WERI-Rb-1 (cell line): ENCODE measurements at places on chromosomes 6 and 20.

GRCh38 chr6:170445487-170445886 lies 107.6 kb downstream of the PSMB1 start:
- no peak for DNase-seq

DNA sequence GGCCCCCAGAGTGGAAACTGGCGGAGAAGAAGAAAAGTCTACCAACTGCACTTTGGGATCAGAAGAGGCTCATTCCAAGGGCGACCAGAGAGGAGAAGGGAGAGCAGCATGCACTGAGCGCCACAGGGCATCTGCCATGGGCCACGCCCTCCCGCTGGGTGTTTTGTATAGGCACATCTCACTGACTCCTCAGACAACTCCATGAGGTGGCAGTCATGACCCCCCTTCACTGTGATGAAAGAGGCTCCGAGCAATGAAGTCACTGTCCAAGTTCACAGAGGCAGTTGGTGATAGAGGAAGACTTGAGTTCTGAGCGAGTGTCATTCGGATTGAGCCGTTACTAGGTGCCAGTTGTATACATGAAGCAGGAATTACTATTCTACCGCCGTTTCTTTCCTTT lies 15.4 kb downstream of the BPIFB1 start:
- no peak for DNase-seq

DNA sequence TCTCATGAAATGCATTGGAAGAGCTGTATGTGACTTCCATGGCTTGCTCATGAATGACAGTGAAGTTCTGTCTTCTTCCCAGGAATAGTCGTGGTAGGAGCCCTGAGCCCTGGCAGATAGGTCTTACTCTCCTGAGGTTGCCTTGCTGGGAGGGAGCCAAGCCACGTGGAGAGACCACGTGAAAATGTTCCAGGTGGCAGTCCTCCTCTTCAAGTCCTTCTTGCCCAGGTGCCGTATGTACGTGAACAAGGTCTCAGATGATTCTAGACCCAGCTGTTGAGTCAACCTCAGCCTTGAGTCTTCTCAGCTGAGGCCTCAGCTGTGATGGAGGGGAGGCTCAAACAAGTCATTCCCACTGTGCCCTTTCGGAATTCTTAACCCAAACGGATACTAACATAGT lies 192.4 kb upstream of the PRDM1 start:
- no peak for DNase-seq

- DNase-seq, result no peak
Measured at GRCh38 chr6:13260831-13261230, 67.5 kb downstream of the TBC1D7 start.

DNA sequence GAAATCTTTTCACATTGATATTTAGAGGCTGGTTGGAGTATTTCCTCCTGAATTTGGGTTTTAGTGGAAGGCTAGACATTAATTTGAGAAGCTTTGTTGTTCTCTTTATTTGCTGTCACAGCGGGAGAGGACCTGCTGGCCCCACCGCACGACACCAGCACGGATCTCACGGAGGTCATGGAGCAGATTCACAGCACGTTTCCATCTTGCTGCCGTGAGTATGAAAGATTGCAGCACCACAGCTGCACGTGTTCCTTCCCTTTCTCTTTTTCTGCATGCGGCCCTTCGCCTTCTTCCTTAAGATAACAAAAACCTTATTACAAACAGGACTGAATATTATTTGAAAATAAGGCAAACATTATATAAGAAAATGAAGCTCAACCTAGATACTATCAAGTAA lies 555.5 kb downstream of the UTRN start:
- DNase-seq, result no peak

DNA sequence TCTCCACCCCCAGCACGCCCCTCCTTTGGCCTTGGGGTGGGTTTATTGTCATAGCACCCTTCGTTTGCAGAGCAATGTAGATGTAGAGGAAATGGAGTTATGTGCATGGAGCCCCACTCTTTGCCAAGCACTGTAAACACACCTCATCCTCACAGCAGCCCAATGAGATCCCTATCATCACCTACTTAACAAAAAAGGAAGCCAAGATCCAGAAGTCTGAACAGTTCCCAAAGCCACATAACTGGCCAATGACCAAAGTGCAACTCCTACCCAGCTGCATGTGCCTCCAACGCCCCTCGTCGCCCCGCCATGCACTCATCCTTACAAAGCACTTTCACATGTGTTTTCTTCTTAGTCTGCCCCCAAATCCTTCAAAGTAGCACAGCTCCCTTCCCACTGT lies 21.8 kb upstream of the FOXQ1 start:
- DNase-seq, result no peak

DNA sequence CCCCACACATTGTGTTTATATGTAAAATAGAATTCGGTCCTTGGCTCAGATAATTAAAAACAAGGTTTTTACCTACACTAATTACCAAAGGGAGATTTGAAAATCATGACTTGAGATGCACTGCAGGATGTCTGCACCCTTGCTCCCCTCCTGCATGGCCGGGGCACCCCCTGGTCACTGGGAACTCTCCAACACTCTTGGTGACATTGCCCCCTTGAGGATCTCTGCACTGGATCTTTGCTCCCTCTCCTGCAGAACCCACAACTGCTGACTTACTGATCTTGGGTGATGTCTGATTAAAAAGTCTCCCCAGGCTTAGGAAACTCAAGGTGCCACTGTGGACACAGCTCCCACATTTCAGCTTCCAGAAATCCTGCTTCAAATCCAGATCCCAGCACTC lies 17.1 kb upstream of the CSNK2A1 start:
- no peak for DNase-seq

- no peak for DNase-seq
Measured at GRCh38 chr6:134447423-134447822, 129.5 kb upstream of the SGK1 start.

- DNase-seq, result no peak
Measured at GRCh38 chr6:105733556-105734162, 330.8 kb upstream of the PREP start.

- DNase-seq, result no peak
Measured at GRCh38 chr20:33589059-33589458, 73.1 kb upstream of the C20orf144 start.

GRCh38 chr6:26660000-26660361 lies 435 bp upstream of the ZNF322 start:
- DNase-seq, result no peak

DNA sequence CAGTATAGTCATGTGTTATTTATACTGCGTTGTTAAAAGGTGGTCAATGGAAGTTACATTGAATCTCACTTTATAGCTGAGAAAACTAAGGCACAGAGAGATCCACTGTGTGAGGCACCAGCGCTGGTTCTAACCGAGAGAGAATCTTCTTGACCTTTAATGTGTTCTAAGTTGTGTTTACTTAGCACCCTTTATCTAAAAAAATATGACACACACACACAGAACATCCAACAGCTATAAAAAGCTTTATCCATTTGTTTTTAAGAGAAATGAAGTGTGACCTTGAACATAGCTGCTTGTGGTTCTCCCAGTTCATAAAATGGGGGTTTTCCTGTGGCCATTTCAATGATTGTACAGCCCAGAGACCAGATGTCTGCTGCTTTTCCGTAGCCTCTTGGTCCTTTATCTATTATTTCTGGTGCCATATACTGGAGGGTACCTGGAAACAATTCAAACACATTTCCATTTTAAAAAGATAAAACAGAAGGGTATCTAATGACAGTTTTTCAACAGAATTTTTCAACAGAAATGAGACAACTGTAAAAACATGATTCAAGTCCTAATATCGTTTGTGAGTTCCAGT lies 54.8 kb upstream of the MAP7 start:
- DNase-seq, result no peak

- no peak for DNase-seq
Measured at GRCh38 chr6:7100753-7101081, 7.0 kb upstream of the RREB1 start.

DNA sequence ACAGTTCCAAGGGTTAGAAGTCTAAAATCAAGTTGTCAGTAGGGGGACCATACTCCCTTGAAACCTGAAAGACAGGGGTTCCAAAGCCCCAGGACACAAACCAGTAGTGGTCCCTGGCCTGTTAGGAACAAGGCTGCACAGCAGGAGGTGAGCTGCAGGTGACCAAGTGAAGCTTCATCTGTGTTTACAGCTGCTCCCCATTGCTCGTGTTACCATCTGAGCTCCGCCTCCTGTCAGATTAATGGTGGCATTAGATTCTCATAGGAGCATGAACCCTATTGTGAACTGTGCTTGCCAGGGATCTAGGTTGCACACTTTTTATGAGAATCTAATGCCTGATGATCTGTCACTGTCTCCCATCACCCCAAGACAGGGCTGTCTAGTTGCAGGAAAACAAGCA lies 25.3 kb upstream of the SIM1 start:
- DNase-seq, result no peak

DNA sequence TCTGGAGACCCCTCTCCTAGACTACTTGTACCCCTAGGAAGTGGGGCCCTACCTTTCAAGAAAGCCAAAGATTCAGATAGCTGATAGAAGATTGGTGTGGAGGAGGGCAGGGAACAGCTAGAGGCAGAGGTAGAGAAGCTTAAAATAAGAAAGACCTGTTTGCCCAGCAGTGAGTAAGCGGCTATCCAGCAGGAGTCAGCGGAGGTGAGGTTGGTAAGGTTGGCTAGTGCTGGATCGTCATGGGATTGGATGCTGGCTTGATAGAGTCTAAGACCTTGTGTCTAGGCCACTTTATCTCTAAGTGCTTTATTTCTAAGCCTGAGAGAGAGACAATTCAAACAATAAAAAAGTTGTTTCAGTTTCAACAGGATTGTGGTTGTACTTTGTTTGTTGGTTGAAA lies 19.1 kb downstream of the ANKS1A start:
- DNase-seq, result no peak

DNA sequence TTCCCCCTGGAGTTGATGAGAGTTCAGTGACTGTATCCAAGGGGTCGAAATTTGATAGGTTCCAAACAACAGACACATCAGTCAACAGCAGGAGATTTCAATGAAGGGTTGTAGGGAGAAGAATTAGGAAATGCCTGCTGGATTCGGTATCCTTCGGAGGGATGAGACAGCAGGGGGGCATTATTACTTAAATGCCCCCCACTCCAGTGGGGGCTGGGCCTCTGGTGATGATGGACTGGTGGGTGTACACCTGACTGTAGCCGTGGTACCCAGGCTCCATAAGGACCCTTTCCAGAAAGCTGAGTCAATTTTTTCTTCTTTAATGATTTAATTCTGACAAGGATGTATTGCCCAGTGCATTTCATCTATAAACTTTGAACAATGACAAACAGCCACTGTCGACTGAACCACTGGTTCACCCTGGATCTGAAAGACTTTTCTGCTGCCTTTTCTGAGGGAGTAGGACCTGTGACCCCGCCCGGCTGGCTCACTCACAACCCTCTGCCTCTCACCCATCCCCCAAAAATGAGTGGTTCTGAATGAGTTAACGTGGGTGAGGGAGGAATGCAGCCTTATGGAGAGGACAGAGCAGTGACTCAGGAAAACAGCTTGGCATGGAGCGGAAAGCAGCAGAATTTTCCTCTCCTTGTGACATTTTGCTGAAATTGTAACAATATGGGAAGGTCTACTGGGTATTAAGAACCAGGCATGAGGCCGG lies 41.0 kb downstream of the ZMYND8 start:
- DNase-seq, result no peak
